ENCODE measurements at places on chromosomes 3 and 15.
A peak's percentile ranks its signal among the peaks of the same experiment; 100 is the strongest.

GRCh38 chr3:21835264-21835663 is 84.3 kb upstream of the ZNF385D start:
- peak; percentile 3 for DNase-seq

GRCh38 chr15:81724536-81724935 is 321.3 kb downstream of the MEX3B start:
- DNase-seq: no peak

DNA sequence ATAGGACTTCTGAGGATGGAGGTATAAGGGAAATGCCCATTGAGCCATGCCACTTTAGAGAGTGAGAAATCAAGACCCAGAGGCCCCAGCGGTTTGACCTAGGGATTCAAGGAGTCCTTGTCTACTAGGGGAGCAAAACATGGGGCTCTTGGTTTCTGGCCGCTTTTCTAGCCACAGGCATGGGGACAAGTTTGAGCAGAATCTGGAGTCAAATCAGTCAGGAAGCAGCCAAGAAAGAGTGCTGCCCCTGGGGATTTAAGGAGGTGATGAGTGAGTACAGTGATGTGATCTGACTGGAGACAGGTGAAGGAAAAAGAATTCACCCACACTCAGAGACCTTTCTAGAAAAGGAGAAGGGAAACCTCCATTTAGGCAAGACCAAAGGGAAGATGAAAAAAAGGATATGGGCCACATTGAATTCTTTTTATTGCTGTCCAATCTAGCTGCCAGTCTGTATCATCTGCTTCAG is 244.0 kb upstream of the TBC1D5 start:
- DNase-seq: no peak

DNA sequence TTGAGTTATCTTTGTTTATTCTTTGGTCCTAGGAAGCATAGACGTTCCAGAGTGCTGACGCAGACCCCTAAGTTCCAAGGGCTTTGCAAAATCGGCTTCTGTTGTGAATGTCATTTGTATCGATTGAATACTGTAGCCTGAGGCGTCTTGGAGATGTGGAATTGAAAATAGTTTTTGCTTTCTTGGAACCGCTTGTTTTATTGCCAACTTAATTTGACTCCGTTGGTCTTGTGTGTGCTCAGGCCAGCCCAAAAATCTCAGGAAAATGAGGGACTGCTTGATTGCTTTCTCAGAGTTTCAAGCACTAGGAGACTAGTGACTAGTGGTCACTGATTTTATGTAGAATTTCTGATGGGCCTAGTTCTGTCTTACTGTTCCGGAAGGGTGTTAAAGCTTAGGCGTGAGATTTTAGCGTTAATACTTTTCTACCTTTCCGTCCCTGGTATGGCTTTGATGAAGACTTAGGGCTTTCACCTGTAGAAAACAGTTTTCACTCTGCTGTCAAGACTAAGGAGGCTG is 263 bp upstream of the UTS2B start:
- DNase-seq: peak; percentile 92

- peak; percentile 57 for DNase-seq
Measured at GRCh38 chr3:112814266-112814665, 32.4 kb downstream of the CD200R1L start.

DNA sequence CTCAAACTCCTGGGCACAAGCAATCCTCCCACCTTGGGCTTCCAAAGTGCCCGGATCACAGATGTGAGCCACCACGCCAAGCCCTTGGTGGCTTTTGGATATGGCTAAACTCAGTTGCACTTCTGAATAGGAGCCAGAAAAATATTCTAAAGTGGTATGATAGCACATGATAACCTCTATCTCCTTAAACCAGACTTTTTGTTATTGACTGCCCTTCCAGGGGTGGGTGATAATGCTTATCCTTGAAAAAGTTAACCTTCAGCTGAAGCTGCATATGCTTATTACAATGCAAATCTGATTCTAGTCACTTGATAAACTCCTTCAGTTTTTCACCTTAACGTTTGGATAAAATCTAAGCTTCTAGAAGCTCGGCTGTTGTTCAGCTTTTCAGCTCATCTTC is 6.3 kb downstream of the CCNB2 start:
- no peak for DNase-seq

- DNase-seq: peak; percentile 11
Measured at GRCh38 chr3:52892625-52893311, 4.6 kb downstream of the STIMATE start.

DNA sequence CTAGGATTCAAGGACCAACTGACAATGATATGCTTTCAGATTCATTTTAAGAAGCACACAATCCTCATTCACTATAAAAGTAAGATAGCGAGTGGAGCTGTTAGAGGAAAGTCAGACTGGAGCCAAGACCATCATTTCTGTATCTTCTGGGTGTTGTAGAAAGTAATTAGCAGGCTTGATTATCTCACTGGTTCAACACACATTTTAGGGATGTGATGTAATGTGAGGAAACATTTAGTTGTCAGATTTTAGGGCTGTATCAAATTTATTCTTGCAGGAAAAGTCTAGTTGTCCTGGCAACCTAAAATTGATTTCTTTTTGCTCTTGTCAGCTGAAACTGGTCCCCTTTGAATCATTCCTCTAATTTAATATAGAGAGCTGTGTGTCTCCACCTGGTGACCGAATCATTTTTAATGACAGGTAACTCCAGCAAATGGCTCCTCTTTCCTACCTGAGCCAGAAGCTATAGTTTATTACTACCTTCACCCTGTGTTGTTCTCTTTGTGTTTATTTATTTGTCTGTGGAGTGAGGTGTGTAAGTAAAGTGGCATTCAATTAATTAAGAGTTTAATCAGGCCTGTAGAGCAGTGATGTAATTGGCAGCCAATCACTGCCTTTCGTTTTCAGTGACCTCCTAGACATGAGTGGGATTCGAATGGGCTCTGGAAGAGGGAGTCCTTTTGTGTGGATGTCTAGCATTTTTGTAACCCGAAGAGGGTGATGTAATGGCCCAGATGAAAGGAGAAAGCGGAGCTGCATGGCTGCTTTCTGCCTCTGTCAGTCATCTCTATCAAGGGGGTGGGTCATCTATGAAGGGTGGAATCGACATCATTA is 125.8 kb downstream of the LPP start:
- no peak for DNase-seq

DNA sequence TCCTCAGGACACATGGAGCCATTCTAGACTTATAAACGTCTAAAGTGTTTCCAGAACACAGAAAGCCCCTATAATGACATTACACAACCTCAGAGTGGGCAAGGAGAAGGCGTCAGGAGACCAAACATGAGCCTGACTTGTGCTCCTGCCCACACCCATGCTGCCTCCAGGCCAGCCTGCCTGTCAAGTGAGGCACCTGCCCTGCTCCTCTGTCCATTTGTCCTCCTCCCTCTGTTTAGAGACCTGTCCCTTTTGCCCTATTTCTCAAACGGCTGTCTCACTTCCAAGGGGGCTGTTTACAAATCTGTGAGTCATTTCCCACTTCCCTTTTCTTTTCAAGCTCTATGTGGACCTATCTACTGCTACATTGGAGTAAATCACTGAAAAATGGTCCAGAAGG is 21.0 kb downstream of the ZDHHC3 start:
- DNase-seq: peak; percentile 52

DNA sequence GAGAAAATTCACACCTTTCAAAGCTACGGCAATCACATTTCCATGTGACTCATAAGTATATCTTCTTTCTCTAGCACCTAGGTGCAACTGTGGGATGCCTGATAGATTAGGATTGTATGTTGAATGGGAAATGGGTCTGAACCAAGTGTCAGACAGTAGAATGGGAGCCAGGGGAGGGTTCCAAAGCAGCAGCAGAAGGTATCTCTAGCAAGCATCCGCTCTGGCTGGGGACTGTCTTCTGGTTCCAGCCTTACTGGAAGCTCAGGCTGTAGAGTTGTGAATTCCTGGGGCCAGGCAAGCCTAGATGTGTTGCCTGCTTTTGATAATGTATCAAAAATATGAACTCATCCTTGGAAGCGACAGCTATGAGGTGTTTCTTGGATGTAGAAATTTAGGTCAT is 2.1 kb upstream of the CHL1 start:
- no peak for DNase-seq

DNA sequence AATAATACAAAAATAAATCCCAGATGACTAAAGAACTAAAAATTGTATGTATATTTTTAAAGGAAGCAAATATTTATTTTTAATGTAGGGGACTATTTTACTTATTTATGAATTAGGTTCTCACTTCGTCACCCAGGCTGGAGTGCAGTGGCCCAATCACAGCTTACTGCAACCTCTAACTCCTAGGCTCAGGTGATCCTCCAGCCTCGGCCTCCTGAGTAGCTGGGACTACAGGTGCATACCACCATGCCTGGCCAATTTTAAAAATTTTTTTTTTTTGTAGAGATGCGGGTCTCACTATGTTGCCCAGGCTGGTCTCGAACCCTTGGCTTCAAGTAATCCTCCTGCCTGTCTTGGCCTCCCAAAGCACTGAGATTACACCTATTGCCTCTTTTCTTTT is 42.6 kb downstream of the CMTM7 start:
- no peak for DNase-seq

- no peak for DNase-seq
Measured at GRCh38 chr15:31262143-31262530, 64.5 kb upstream of the KLF13 start.

- no peak for DNase-seq
Measured at GRCh38 chr15:67678993-67679392, 136.5 kb downstream of the MAP2K5 start.

DNA sequence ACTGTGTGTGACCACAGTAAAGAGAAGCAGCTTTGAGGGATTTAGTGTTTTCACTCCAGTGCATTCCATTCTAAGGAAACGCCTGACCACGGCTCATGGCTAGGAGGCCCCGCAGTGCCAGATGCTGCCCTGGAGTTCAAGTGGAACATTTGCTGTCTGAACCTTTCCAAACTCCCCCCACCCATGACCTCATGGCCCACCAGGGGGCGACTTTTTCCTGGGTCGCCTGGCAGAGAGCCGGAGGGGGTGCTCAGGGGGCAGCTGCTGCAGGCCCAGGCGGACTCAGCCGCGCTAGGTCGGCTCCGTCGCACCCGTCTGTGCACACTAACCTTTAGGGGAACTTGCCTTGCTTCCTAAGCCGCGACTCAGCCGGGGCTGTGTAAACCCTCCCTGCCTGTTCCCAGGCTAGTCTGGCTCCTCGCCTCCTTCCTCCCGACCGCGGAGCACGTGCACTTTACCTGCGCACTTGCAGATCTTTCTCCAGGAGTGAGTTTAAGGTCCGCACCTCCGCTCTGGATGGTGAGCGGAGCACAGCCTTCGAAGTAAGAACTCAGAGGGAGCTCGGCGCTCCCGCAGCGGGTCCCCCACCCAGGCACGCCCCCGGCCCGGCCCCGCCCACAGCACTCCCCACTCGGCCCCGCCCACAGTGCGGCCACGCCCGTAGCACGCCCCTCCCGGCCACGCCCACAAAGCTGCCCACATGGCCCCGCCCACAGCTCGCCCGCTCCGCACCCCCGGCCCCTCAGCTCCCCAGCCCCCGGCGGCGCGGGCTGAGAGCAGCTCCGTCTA is at the start of gene OCA2:
Gene OCA2, minus strand, starts transcription at position 550 of the 789 bp plus-strand sequence. CDS start 17,441 bp downstream, outside the sequence.
- peak; percentile 43 for DNase-seq

- DNase-seq: no peak
Measured at GRCh38 chr3:86913160-86913559, 77.8 kb downstream of the VGLL3 start.

DNA sequence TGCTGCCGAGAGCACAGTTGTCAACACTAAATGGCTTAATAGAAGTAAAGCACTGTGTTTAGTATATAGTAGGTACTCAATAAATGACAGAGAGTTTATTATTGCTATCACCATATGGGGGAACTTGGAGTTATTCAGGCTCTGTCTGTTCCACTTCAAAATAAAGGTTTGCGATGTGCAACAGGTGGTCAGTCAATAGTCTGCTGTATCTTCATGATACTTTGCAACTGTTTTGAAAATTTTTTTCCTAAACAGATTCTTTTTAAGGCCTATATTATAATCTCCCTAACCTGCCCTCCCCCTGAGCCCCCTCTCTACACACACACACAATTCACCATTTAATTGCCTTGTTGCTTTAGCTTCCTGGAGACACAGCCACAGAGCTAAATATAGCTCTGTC is 164.7 kb upstream of the NR2F2 start:
- no peak for DNase-seq

DNA sequence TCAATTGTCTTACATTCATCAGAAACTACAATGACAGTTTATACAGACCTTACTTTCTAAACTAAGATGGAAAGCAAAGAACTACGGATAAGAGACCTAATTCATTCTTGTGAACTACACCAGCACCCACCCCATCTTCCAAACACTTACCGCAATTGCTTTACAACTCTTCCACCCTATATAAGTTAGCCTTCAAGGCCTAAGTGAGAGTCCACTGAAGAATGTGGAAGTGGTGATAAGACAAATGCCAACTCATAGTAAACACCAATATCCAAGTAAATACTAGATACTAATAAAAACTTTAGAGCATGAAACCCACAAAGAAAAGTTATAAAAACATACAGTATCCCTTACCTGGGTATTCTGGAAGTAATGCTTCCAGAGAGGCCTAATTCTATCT is 13.6 kb downstream of the ARF4 start:
- DNase-seq: no peak

- DNase-seq: no peak
Measured at GRCh38 chr15:57493351-57493750, 98.4 kb upstream of the MYZAP start.

- DNase-seq: no peak
Measured at GRCh38 chr3:155737844-155738460, 6.9 kb downstream of the PLCH1 start.

DNA sequence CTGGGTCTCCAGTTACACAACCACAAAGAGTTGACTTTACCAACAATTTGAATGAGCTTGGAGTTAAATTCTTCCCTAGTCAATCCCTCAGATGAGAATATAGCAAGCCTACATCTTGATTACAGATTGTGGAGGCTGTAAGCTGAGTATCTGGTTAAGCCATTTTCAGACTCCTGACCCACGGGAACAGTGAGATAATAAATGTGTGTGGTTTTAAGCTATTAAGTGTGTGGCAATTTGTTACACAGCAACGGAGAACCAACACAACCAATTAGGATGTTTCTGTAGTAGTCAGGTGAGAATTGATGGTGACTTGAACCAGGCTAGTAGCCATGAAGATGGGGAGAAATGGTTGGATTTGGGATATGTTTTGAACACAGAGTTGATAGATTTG is 37.7 kb upstream of the SLC4A7 start:
- no peak for DNase-seq

DNA sequence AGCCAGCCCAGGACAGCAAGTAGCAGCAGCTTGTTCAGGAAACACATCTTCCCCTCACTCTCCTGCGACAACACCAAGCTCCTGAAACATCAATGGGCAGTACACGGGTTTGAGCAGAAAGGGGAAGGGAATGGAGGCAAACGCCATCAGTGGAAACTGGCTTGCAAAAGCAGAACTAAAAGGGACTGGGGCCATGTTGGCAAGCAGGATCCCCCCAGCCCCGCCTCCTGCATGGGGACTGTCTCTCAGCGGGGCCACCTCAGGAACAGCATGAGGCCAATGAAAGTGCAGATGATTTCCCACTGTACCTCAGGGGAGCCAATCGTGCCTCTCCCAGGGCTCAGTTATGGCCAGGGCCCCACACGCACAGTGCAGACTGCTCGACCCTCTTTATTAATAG is 6.8 kb downstream of the CDAN1 start:
- no peak for DNase-seq
